Neural cell (in vitro differentiated cells): ENCODE measurements at places on chromosomes 16 and 17. TPM values are rescaled to one million over a fixed set of nuclear protein-coding genes. Genes with fewer than 3 reads are reported as not detected.

LITAFD gene
- not detected in 2 replicates for polyA plus RNA-seq

CA7 gene
- polyA plus RNA-seq, result not detected in 2 replicates

AGRP gene
- polyA plus RNA-seq, result not detected in 2 replicates

FOXN1 gene
- polyA plus RNA-seq, result not detected in 2 replicates

NPIPA5 gene
- polyA plus RNA-seq, result 1.5 and 27.2 TPM in 2 replicates

TMEM238L gene
- polyA plus RNA-seq, result not detected in 2 replicates

MVP gene
- polyA plus RNA-seq, result 2.5 and 5.7 TPM in 2 replicates

TBC1D3G gene
- not detected in 2 replicates for polyA plus RNA-seq

TERB1 gene
- 0.38 TPM in 1 of 2 replicates, not detected in the other for polyA plus RNA-seq

DVL2 gene
- 41.1 and 59.2 TPM in 2 replicates for polyA plus RNA-seq

CEP20 gene
- polyA plus RNA-seq, result 35.8 and 59.7 TPM in 2 replicates

ADGRG1 gene
- polyA plus RNA-seq, result 80.6 and 86.8 TPM in 2 replicates
